ENCODE measurements at places on chromosomes 5 and 9. TPM values are rescaled to one million over a fixed set of nuclear protein-coding genes. Genes with fewer than 3 reads are reported as not detected.

DNA sequence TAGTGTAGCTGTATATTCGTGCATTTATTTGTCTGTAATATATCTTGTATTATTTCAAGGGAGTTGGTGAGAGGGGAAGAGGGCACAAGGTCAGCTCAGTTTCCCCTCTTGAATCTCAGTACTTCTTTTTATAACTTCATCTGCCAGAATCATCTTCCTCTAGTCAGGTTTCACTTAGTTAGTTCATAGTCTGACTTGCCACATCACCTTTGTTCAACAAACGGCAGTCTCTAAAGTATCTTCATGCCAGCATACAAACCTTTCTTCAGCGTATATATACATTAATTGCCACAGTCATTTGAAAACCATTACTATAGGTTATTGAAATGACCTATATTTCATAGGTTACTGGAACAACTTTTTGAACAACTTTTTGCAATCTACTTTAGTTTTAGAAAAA is 1.6 kb downstream of the ECM2 start:
- no peak for DNase-seq

DNA sequence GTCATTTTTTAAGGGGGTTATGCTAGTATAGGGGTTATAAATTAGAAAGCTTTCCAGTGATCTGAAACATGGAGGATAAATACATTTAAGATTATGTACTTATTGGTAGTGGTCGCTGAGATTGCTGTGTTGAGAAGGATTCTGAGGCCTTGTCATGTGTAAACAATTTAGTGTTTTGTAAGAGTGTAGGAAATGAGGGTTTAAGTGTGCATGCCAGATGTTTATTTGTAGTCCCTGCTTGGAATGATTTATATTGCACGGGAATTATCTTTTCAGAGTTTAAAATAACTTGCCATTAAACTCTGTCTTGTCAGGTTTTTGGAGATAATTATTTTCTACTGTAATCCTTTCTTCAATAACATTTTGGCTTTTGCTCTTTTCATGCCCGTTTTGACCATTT is 19.4 kb downstream of the ZNF618 start:
- DNase-seq: no peak

The HRCT1 gene
- 0.71 TPM for polyA plus RNA-seq

- no peak for DNase-seq
Observed at GRCh38 chr9:36902861-36903524, 131.1 kb downstream of the PAX5 start.

All from left lung (tissue), 14 donors.